Smooth muscle cell of the coronary artery (primary cell): ENCODE measurements at places on chromosomes 3 and 15. TPM values are rescaled to one million over a fixed set of nuclear protein-coding genes. Genes with fewer than 3 reads are reported as not detected.

The SPTBN5 gene
- 0.12 and 0.23 TPM in 2 replicates for total RNA-seq

The NPAP1 gene
- not detected in 2 replicates for total RNA-seq

The SPINK8 gene
- not detected in 2 replicates for total RNA-seq

The LRRN1 gene
- not detected in 2 replicates for total RNA-seq

The GOLGA6L4 gene
- 0.83 and 0.94 TPM in 2 replicates for total RNA-seq

The TRIM42 gene
- total RNA-seq = not detected in 2 replicates

The LAMB2 gene
- total RNA-seq = 460 and 630 TPM in 2 replicates

The GPR156 gene
- total RNA-seq = 0.23 TPM in 2 replicates

The AGBL1 gene
- not detected in 2 replicates for total RNA-seq

The GP9 gene
- total RNA-seq = not detected in 2 replicates

The XCR1 gene
- total RNA-seq = 0.23 TPM in 1 of 2 replicates, not detected in the other

The B3GNT5 gene
- 1.4 and 2.4 TPM in 2 replicates for total RNA-seq

The SAMMSON gene
- total RNA-seq = not detected in 2 replicates

The NR2E3 gene
- 0.08 TPM in 1 of 2 replicates, not detected in the other for total RNA-seq

The SHISA5 gene
- total RNA-seq = 88.9 and 137 TPM in 2 replicates

The QTRT2 gene
- 8.8 and 15.6 TPM in 2 replicates for total RNA-seq

The IGDCC3 gene
- total RNA-seq = not detected in 2 replicates

The GOLGA8G gene
- not detected in 2 replicates for total RNA-seq

The HPS3 gene
- total RNA-seq = 9.4 and 14.5 TPM in 2 replicates

The TGM5 gene
- not detected in 2 replicates for total RNA-seq

The DUOX2 gene
- under 0.01 TPM in 1 of 2 replicates, not detected in the other for total RNA-seq

The TM4SF18 gene
- total RNA-seq = 0.15 and 2.5 TPM in 2 replicates

The PYGO1 gene
- total RNA-seq = 4.7 and 5.0 TPM in 2 replicates

The REC114 gene
- total RNA-seq = not detected in 2 replicates

The LRRC31 gene
- not detected in 2 replicates for total RNA-seq

The RBP2 gene
- not detected in 2 replicates for total RNA-seq

The PIF1 gene
- total RNA-seq = 4.0 and 4.1 TPM in 2 replicates

The BCL6 gene
- total RNA-seq = 8.9 and 29.0 TPM in 2 replicates

The NANOGP8 gene
- total RNA-seq = not detected in 2 replicates

The FOXB1 gene
- not detected in 2 replicates for total RNA-seq

The MOBP gene
- total RNA-seq = under 0.01 TPM in 1 of 2 replicates, not detected in the other

The HYPK gene
- total RNA-seq = 6.8 and 8.8 TPM in 2 replicates

The CASR gene
- under 0.01 TPM in 1 of 2 replicates, not detected in the other for total RNA-seq

The WDR49 gene
- total RNA-seq = 0.08 and 0.12 TPM in 2 replicates

The ZNF609 gene
- 18.6 and 50.5 TPM in 2 replicates for total RNA-seq

The P2RY12 gene
- 0.35 TPM in 1 of 2 replicates, not detected in the other for total RNA-seq

The GOLGA6B gene
- not detected in 2 replicates for total RNA-seq

The SV2B gene
- 0.12 TPM in 1 of 2 replicates, not detected in the other for total RNA-seq

The MYRIP gene
- total RNA-seq = under 0.01 and 0.68 TPM in 2 replicates

The P2RY1 gene
- 0.08 and 0.35 TPM in 2 replicates for total RNA-seq

The SYNPR gene
- not detected in 2 replicates for total RNA-seq

The GABRA5 gene
- total RNA-seq = under 0.01 TPM in 1 of 2 replicates, not detected in the other

The CORO2B gene
- 1.9 and 11.2 TPM in 2 replicates for total RNA-seq

The ZNF106 gene
- total RNA-seq = 69.1 and 121 TPM in 2 replicates

The CDCP1 gene
- 3.0 and 5.1 TPM in 2 replicates for total RNA-seq

The ALPK3 gene
- 0.12 and 7.7 TPM in 2 replicates for total RNA-seq

The ITIH4 gene
- 0.82 and 1.1 TPM in 2 replicates for total RNA-seq

The DLEC1 gene
- total RNA-seq = under 0.01 TPM in 2 replicates

The MYL3 gene
- 0.08 and 2.3 TPM in 2 replicates for total RNA-seq

The GALNT15 gene
- 0.23 and 17.0 TPM in 2 replicates for total RNA-seq

The TUBGCP5 gene
- 12.2 and 17.9 TPM in 2 replicates for total RNA-seq

The FSD2 gene
- total RNA-seq = under 0.01 TPM in 1 of 2 replicates, not detected in the other

The LRRIQ4 gene
- total RNA-seq = not detected in 2 replicates

The FBXO40 gene
- not detected in 2 replicates for total RNA-seq

The ZNF774 gene
- 1.1 and 1.7 TPM in 2 replicates for total RNA-seq
